Substantia nigra (tissue), 51 donors: ENCODE measurements at places on chromosomes 13 and 19.
A peak's percentile ranks its signal among the peaks of the same experiment; 100 is the strongest.

GRCh38 chr19:30363073-30363472 is 9.1 kb upstream of the ZNF536 start:
- no peak for DNase-seq

- no peak for DNase-seq
These were observed 697.5 kb downstream of the SLITRK1 start for GRCh38 chr13:83184819-83185218.

DNA sequence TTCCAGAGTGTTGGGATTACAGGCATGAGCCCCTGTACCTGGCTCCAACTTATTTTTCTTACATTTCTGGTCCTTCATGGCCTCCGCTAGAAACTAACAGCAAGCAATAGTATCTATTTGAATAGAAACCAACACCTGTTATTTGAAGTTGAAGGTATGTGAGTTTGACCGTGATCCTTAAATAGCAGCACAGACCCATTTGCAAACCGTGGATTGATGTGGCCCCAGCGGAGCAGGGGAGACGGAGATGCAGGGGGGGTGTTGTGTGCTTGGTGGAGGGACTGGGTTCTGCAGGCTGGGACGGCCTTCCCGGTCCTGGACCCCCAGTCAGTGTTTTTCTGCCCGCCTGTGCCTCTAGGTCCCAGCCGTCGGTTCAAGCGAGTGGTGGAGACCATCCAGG is 16.9 kb downstream of the TMEM150B start:
- DNase-seq, result no peak

GRCh38 chr13:29255567-29255966 is 339.9 kb downstream of the SLC7A1 start:
- DNase-seq, result no peak

DNA sequence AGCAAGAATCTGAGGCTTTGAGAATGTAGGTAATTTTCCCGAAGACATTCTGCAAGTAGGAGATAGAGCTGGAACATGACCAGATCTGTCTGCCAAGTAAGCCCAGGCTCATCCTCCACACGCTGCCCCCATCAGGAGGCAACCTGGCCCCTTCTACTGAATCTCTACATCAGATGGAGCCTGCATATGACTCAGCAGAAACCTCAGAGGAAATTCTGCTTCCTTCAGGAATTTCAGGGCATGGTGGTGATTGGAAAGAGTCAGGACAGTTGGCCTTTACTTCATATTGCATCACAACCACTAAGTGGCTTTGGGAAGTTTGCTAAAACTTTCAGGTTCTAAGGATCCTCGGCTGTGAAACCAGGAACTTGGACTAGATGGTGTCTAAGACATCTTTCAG is 85.2 kb downstream of the LRRC63 start:
- DNase-seq, result no peak

- DNase-seq, result no peak
These were observed 185.3 kb upstream of the EDNRB start for GRCh38 chr13:78103936-78104335.

DNA sequence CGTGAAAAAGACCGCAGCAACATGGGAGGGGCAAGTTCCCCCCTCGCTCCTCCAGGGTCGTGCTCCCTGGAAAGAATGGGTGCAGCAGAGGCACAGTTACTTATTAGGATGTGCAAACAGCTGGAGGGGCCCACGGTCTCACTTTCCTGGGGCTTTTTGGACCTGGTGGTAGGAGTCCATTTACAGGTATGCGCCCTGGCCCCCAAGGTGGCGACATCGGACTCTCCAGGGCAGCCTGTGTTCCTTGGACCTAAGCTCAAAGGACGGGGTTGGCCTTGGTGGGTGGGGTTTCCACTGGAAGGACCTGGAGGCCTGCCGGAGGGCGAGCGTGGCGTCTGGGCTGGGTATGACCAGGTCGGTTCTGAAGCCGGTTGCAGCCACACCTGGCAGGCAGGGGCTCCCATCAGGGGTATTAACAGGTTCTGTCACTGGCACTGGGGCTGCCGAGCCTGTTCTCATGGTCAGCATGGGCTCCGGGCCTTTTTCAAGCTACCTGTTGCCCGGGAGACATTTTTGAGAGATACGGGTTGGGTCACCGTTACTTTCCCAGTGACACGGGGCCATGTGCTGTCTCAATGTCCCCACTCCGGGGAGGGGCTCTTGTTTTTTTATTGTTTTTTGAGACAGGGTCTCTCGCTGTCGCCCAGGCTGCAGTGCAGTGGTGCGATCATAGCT is 5.9 kb downstream of the ZFR2 start:
- no peak for DNase-seq

DNA sequence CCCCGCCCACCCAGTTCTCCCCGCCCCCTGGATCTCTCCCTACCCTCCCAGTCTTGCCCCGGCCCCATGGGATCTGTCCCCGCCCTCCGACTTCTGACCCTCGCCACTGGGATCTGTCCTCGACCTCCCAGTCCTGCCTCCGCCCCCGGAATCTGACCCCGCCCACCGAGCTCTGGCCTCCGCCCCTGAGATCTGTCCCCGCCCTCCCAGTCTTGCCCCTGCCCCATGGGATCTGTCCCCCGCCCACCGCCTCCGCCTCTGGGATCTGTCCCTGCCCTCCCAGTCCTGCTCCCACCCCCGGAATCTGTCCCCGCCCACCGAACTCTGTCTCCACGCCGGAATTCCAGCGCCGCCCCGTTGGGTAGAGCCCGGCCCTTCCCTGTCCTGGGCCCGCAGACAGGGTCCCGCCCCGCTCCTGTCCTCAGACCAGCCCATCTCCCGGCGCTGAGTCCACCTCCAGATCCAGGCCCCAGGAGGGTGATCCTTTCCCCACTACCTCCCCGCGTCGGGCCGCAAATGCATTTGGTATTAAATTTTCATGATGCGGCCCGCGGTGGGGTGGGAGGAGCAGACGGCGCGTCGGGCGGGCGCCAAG is 1.5 kb upstream of the SLC17A7 start:
- peak; percentile 96 for DNase-seq

- DNase-seq, result no peak
These were observed 63.0 kb downstream of the LRCH1 start for GRCh38 chr13:46615888-46616531.

DNA sequence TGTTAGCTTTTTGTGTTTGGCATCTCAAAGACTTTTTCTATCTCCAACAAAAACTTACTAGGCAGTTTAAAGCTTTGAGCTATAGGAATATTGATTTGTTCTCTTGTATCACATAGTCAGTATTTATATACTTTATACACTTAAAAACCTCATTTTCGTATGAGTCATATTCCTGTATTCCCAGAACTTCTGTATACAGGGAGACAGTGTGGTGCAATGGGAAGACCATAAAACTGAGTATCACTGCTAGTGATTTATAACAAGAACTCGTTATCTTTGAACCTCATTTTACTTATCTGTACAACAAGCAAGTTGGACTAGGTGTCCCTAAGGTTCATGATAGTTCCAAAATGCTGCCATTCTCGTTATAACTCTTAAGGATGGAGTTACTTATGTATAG is 6.3 kb downstream of the GPR180 start:
- no peak for DNase-seq

GRCh38 chr13:67138970-67139369 is 91.2 kb downstream of the PCDH9 start:
- no peak for DNase-seq

DNA sequence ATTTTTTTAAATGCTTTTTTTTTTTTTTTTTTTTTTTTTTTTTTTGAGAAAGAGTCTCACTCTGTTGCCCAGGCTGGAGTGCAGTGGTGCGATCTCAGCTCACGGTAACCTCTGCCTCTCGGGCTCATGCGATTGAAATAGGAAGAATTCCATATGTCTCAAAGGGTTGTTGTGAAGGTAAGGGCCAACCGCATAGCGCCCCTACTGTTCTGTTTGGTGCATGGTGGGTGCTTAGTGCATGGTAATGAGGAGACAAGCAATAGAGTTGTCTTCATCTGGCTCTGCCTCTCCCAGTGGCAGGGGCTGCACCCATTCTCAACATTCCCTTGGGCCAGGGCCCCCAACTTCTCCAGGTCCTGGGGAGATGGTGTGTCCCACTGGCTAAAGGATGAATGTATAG is 68.7 kb downstream of the RASL11A start:
- DNase-seq, result no peak

GRCh38 chr13:37539976-37540605 is 58.5 kb downstream of the POSTN start:
- no peak for DNase-seq

- no peak for DNase-seq
These were observed 5.7 kb upstream of the CEACAM18 start for GRCh38 chr19:51472607-51473006.

DNA sequence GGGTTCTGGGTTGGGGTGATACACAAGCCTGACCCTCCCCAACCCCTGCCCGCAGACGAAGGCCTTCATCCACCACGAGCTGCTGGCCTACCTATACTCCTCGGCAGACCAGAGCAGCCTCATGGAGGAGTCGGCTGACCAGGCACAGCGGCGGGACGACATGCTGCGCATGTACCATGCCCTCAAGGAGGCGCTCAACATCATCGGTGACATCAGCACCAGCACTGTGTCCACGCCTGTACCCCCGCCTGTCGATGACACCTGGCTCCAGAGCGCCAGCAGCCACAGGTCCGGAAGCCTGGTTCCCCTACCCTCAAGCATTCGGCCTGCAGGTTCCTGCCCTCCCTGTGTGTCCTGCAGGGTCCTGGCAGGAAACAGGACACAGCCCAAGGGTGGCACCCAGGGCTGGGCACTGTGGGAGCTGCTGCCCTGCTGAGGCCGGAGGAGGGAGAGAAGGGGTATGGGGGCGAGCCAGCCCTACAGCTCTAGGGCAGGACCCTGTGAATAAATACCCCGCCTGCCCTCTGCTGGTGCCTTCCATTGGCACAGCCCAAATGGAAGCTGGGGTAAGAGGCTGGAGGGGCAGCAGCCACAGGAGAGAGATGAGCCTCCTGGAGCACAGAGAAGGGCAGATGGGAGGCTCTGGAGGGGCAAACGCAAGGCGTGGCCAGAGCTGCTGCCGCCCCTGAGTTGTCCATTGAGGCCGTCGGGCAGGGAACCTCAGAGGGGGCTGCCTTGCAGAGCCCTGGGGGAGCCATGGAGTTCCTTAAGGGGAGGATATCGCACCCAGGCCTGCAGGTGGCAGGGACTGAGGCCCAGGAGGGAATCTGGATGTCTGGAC is 6.8 kb downstream of the TMED1 start:
- no peak for DNase-seq

GRCh38 chr19:2542341-2543069 is 66.6 kb downstream of the GADD45B start:
- no peak for DNase-seq

DNA sequence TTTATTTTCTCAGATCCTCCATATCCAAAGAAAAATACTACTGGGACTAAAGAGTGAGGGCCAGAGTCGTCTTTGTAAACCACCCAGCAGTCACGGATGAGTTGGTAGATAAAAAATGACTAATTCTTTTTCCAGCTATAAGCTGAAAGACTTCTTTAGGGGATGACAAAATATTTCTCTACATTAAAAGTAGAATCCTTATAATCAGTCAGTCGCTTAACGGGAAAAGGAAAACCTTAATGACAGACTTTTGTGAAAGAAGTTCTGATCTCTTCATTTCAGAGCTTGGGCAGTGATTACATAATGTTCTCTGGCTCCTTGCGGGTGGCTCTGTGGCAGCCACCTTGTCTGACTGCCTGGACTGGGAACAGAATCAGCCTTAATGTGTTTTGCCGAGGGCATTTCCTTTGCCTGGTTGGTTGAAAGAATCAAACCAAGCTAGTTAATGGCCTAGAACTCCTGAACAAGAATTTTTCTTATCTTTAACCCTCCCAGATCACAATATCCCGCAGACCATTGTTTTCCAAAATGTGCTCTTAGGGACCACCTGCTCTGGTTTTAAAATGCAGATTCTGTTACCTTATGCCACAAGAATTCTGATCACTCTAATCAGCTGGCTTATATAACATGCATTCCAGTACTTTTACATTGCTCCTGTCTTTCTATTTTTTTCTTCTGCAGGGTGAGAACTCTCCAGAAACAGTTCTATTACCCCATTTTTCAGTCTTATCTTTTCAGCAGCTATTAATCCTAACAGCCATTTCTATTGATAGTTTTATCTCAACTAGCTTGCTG is 2.5 kb downstream of the ITM2B start:
- no peak for DNase-seq

DNA sequence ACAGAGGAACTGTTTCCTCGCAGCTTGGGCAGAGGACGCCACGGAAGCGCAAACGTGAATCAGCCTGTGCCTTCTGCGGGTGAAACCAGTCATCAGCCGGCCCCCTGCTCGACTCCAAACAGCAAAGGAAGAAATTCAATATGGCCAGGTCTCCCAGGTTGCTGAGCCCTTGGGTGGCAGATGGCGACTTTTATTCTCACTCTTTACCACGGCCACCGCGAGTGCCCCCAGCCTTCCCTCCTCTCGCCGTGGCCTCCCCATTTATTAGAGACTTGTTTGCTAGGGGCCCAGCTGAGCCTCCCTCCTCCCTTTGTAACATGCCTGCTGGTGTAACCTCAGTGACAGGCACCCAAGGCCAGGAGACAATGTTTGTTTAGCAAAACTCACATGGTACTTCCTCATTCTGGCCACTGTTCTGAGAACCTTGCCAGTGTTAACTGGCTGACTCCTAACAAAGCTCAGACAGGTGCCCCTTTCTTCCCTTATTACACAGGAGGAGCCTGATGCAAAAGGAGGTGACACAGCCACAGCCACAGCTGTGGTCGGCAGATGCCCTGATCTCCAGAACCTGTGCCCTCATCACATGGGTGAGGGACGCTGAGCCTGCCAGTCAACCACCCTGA is 5.8 kb downstream of the RAB20 start:
- DNase-seq, result no peak

GRCh38 chr13:88752041-88752440 is 1080.9 kb downstream of the SLITRK5 start:
- DNase-seq, result no peak

DNA sequence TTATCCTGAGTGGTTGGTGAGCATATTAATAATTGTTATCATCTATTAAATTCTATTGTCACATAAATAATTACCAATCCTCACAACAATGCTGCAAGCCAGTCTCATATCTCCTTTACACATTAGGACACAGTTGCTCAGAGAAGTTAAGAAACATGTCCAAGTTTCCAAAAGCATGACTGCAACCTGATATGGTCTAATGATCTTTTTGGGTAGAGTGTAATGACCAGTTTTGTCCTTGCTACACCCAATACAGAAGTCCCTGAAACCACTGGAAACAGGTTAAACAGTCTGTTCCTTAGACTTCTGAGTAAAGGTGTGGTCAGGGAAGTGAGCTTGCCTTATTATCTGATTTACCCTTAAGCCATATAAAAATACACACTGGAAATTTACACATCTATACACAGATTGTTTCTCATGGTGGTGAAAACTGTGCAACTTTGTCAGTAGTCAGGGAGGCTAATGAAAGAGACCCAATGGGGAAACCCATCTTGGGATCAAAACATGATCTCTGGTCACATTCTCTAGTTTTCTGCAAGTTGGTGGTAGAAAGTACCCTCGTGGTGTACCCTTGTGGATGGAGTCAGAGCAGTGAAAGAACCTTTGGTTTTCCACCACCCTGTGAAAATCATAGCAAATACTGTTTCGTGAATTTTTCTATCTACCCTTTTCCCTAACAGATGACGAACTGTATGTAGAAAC is 146.0 kb upstream of the KLF12 start:
- DNase-seq, result no peak

- no peak for DNase-seq
These were observed 127.2 kb upstream of the GJB6 start for GRCh38 chr13:20359335-20359734.

GRCh38 chr13:51802631-51803418 is 1.1 kb downstream of the DHRS12 start:
- DNase-seq, result no peak
